Chondrocyte (in vitro differentiated cells): ENCODE measurements at places on chromosomes 6 and 20. TPM values are rescaled to one million over a fixed set of nuclear protein-coding genes. Genes with fewer than 3 reads are reported as not detected.
A peak's percentile ranks its signal among the peaks of the same experiment; 100 is the strongest.

- H3K4me1 ChIP-seq, result no peaks in the 10 kb centered on the region
- peaks cover 2% of the 10 kb centered on the region for H3K27me3 ChIP-seq
- no peak overlapping the region for H3K4me3 ChIP-seq
- H3K27ac ChIP-seq, result no peak overlapping the region
- H3K36me3 ChIP-seq, result no peaks in the 10 kb centered on the region
- no peak for DNase-seq
Observed at GRCh38 chr6:47690214-47690613, 8.2 kb upstream of the ADGRF4 start.

CCDC170 gene
- 0.20 to 0.67 TPM (median 0.60 TPM) in 3 replicates for total RNA-seq

CLPSL2 gene
- total RNA-seq, result not detected in 3 replicates

- H3K36me3 ChIP-seq, result peaks cover 3% of the 10 kb centered on the region
- no peak overlapping the region for H3K27ac ChIP-seq
- H3K4me3 ChIP-seq, result peak overlapping the region; percentile 65
- peaks cover 14% of the 10 kb centered on the region for H3K4me1 ChIP-seq
- H3K27me3 ChIP-seq, result peaks cover 48% of the 10 kb centered on the region
Observed at GRCh38 chr6:39228111-39228971, 934 bp downstream of the KCNK5 start.

IL17F gene
- total RNA-seq, result not detected in 3 replicates

GRCh38 chr6:144104488-144104887, 9.1 kb upstream of the SF3B5 start:
- no peaks in the 10 kb centered on the region for H3K36me3 ChIP-seq
- H3K27me3 ChIP-seq, result peaks cover 1% of the 10 kb centered on the region
- peaks cover 3% of the 10 kb centered on the region for H3K4me1 ChIP-seq
- no peak overlapping the region for H3K4me3 ChIP-seq

DNA sequence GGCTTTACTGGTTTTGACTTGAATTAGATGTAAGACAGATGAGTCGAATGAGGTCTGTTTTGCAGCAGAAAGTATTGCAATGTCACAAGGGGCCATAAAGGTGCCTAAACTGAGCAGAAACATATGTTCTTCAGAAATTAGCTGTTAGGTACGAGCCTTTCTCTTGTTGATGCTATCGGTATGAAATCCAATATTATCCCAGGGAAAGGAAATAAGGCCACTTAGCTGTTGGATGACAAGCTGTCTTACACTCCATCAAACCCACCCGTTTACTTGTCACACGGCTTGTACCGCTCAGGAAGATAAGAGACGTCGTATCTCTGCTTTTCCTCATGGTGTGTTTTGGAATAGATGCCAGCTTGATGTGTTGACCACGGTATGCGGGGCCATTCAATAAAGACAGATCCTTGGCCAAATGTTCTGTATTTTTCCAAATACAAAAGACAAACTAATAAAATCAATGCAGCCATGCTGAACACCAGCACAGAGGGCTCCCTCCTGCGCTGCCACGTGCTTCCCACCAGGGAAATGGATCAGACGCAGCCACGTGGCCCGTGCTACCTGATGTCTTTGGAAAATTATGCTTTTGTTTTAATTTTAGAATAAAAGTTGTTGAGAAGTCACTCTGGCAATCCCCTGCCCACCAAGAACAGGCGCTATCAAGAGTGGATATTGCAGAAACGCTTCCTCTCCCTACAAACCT, 255.9 kb upstream of the SULF2 start:
- H3K27ac ChIP-seq, result no peak overlapping the region
- peaks cover 18% of the 10 kb centered on the region for H3K27me3 ChIP-seq
- no peaks in the 10 kb centered on the region for H3K36me3 ChIP-seq
- DNase-seq, result no peak
- no peak overlapping the region for H3K4me3 ChIP-seq

DNA sequence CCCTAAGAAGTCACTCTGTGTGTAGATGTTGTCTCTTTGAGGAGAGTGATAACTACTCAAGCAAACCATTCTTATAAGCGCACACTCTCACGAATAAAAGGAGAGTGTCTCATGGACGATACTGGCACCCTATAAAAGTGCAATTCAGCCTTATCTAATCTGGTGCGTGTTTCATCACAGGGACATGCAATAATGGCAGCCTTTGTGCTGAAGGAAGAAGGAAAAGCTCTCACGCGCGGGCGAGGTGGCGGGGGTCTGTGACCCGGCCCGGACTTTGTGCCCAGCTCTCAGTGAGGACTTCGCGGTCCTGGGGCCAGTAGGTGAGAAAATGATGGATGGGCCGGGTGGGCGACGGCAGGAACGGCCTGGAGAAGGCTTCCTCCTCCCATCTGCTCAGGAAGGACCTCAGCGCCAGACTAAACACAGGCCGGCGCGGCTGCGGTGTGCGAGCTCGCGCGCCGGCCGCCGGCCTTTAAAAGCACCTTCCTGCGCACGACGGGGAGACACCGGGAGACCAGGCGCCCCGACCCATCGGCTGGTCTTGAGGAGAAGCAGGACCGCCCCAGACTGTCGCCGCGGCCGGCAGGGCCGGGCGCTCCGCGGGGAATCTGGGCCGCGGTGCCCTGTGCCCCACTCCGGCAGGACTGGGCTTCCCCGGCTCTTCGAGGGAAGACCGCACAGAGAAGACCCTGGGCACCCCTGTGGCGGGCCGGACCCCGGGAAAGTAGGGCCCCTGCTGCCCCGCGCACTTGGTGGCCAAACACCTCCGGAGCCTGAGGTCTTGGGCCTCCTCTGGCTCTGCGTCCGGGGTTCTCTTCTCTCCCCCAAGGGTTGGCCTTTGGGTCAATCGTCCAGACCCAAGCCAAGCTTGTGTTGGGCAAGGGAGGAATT, 8.3 kb upstream of the FOXC1 start:
- peaks cover 1% of the 10 kb centered on the region for H3K27me3 ChIP-seq
- H3K36me3 ChIP-seq, result no peaks in the 10 kb centered on the region
- DNase-seq, result no peak
- H3K4me1 ChIP-seq, result peaks cover 22% of the 10 kb centered on the region

CYP39A1 gene
- 0.31 to 0.62 TPM in 2 of 3 replicates, not detected in the other for total RNA-seq

MAPK13 gene
- total RNA-seq, result 0.48 to 1.0 TPM (median 0.97 TPM) in 3 replicates

RFX6 gene
- total RNA-seq, result not detected in 3 replicates

- no peak for DNase-seq
- no peak overlapping the region for H3K4me3 ChIP-seq
- no peak overlapping the region for H3K27ac ChIP-seq
Observed at GRCh38 chr6:145561095-145562072, 173.9 kb downstream of the EPM2A start.

GRCh38 chr20:45368221-45368980, 5.4 kb downstream of the SYS1 start:
- H3K27me3 ChIP-seq, result no peaks in the 10 kb centered on the region
- H3K27ac ChIP-seq, result no peak overlapping the region
- H3K4me1 ChIP-seq, result peaks cover 12% of the 10 kb centered on the region
- no peak for DNase-seq
- H3K36me3 ChIP-seq, result peaks cover 13% of the 10 kb centered on the region
- H3K4me3 ChIP-seq, result no peak overlapping the region

- peak overlapping the region; percentile 96 for H3K27ac ChIP-seq
- peak overlapping the region; percentile 77 for H3K4me3 ChIP-seq
- H3K4me1 ChIP-seq, result peaks cover 27% of the 10 kb centered on the region
- H3K27me3 ChIP-seq, result no peaks in the 10 kb centered on the region
- no peak for DNase-seq
Observed at GRCh38 chr6:26103770-26104456, 16.7 kb downstream of the HFE start.

DNA sequence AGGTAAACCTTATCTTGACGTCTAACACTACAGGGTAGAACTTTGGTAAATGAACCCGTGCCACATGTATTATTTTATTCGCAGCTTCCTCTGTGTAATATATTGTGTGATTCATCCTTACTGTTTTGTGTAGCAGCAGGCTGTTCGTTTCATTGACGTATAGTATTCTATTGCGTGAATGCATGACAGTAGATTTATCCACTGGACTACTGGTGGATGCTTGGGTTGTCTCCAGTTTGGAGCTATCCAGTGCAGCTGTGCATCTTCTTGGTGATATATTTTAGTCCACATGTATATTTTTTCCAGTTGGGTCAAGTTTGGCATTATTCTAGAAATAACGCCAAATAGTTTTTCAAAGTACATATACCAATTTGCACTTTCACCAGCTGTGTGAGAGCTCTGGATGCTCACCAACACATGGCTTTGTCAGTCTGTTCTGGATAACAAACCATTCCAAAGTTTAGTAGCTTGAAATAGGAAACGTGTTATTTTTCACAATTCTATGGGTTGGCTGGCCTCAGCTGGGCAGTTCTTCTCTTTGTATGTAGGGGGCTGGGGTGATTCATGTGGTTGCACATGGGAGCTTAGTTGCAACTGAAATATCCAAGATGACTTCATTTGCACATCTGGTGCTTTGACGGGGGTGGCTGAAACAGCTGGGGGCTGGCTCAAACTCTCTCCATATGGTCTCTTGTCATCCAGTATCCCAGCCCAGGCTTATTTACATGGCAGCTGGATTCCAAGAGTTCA, 9.3 kb downstream of the ECT2L start:
- no peak overlapping the region for H3K27ac ChIP-seq
- H3K4me3 ChIP-seq, result no peak overlapping the region
- H3K36me3 ChIP-seq, result no peaks in the 10 kb centered on the region
- no peak for DNase-seq

DNA sequence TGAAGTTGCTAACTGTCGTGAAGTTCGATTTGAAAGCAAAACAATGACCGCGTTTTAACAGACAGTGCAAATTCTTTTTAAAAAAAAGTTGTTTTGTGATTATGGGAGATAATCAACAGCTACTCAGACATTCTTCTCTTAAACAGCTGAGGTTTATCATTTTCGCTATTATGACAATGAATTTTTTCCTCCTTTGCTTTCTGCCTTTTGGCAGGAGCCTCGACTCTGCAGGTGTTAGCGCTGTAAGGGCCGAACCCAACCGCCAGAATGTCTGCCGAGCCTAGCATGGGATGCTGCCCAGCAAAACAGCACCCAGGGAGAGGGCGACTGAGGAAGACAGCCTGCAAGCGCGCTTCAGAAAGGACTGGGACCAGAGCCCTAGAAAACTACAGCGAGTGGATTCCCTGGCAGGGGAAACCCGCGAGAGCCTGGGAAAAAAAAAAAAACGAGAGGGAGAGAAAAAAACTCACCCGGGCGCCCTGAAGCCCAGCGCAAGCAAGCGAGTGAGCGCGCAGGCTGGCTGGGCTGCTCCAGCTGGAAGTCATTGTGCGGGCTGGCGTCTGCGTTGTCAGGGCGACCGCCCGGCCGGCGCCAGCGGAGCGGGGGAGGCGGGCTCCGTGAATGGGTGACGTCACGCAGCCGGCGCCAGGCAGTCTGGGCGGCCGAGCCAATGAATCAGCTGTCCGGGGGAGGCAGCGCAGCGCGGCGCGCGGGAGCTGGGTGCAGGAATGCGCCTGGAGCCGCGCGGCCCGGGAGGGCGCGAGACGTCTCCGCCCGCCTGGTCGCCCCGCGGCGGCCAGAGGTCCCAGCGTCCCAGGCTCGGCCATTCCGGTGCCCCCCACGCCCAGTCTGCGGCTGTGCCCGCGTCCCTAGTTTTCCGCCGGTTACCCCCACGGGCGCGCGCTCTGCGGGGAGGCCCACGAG, 32.7 kb upstream of the ID4 start:
- H3K4me3 ChIP-seq, result peak overlapping the region; percentile 91
- no peaks in the 10 kb centered on the region for H3K36me3 ChIP-seq
- peak overlapping the region; percentile 98 for H3K27ac ChIP-seq
- peak; percentile 99 for DNase-seq

RIPOR3 gene
- total RNA-seq, result 0.12 TPM in 1 of 3 replicates, not detected in the others

SLC17A2 gene
- not detected in 3 replicates for total RNA-seq

DNA sequence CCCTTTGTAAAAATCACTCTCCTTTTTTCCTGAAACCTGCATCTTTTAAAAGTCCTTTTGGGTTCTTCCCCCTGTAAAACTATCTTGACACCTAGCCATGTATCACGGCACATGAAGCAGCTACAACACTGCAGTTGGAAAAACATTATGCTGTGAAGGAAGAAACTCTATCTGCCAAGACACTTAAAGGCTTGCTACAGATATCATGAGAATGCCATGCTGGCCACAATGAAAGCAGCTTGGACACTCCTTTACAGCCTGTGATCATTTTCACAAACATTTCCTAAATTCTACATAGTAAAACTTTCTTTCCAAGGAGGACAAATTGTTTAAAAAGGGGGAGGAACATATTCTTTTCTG, 31.8 kb downstream of the CNKSR3 start:
- peaks cover 72% of the 10 kb centered on the region for H3K4me1 ChIP-seq
- no peaks in the 10 kb centered on the region for H3K27me3 ChIP-seq
- no peaks in the 10 kb centered on the region for H3K36me3 ChIP-seq
- H3K27ac ChIP-seq, result peak overlapping the region; percentile 93

DNA sequence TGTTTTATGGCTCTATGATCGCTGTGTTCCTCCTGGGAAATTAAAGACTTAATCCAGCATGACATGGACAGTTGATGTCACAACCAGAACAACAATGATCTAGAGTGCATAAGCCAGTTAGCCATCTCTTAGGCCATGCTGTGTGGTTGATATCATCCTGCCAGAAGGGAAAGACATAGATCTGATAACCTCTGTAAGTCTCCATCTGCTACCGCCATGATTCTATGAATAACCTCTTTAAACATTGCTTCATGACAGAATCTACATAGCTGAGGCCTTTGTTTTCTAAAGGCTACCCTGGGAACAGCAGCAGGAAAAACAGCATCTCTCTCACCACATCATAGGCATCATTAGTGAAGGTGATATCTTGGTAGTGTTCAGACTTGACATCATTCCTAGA, 117.6 kb upstream of the PHACTR1 start:
- no peak overlapping the region for H3K27ac ChIP-seq
- peaks cover 49% of the 10 kb centered on the region for H3K4me1 ChIP-seq

ESF1 gene
- 9.0 to 12.4 TPM (median 9.7 TPM) in 3 replicates for total RNA-seq

CAPN11 gene
- 0.07 TPM in 1 of 3 replicates, not detected in the others for total RNA-seq

DNA sequence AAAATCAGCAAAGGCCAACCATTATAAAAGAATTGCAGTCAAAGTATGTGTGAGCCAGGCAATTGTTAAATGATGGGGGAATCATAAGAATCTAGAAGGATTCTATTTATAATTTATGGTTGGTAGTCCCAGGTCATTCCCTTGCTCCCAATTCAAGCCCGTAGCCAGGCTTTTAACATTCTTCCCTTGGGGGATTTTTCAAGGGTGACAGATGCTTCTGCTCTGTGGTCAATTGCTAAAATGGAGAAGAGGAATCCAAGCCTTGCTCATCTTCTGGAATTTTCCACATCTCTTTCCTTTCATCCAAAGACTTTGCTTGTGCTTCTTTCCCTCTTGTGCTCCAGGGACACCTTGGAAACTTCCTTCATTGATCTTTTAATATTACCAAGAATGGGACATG, 18.0 kb upstream of the BCAS1 start:
- H3K27me3 ChIP-seq, result peaks cover 7% of the 10 kb centered on the region

DNA sequence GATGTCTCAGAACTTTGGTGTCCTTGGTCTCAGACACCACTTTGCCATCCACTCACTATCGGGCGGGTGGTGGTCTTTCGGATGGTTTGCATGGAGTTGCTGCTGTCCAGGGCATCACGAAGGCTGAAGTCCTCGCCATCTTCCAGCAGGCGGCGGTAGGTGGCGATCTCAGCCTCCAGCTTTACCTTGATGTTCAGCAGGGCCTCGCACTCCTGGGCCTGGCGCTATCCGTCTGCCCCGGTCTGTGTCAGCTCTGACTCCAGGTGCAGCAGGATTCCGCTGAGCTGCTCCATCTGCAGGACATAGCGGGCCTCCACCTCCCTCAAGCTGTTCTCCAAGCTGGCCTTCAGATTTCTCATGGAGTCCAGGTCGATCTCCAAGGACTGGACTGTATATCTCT, 36.0 kb downstream of the ZNF311 start:
- peak; percentile 58 for DNase-seq
- H3K36me3 ChIP-seq, result peaks cover 2% of the 10 kb centered on the region
- H3K27ac ChIP-seq, result no peak overlapping the region
- no peak overlapping the region for H3K4me3 ChIP-seq
- H3K27me3 ChIP-seq, result peaks cover 20% of the 10 kb centered on the region
- H3K4me1 ChIP-seq, result no peaks in the 10 kb centered on the region

- H3K27me3 ChIP-seq, result peaks cover 2% of the 10 kb centered on the region
- H3K36me3 ChIP-seq, result peaks cover 2% of the 10 kb centered on the region
- DNase-seq, result no peak
- peaks cover 4% of the 10 kb centered on the region for H3K4me1 ChIP-seq
- H3K4me3 ChIP-seq, result no peak overlapping the region
Observed at GRCh38 chr20:63842258-63842657, 11.2 kb upstream of the ZBTB46 start.
